ENCODE measurements at places on chromosomes 4 and X.

DNA sequence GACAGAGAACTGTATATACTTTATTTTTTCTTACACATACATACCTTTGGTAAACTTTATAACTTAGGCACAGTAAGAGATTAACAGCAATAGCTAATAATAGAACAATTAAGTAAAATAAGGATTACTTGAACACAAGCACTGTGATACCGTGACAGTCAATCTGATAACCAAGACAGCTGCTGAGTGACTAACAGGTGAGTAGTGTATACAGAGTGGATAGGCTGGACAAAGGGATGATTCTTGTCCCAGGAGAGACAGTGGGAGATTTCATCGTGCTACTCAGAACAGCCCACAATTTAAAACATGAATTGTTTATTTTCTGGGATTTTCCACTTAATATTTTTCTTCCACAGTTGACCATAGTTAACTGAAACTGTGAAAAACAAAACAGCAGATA is 411.8 kb downstream of the PPP1R2C start:
- DNase-seq, result no peak

GRCh38 chr4:155342142-155342541 is 34.6 kb downstream of the MAP9 start:
- DNase-seq, result no peak

DNA sequence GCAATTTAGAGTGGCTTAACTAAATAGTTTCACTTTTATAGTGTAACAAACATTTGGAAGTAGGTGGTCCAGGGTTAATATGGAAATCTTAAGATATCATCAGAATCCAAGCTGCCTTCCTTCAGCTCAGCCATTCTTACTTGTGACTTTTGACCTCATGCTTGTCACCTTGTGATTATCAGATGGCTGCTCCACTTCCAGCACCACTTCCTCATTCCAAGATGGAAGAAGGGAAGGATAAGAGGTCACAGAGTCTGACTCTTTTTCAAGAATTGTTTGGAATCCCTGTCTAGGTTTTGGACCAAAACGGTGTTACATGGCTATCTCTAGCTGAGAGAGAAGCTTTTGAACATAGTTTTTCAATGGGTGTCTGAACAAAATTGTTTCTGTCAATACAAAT is 39.9 kb downstream of the MTTP start:
- DNase-seq, result no peak

GRCh38 chrX:75113664-75114063 is 42.4 kb downstream of the ABCB7 start:
- no peak for DNase-seq

- DNase-seq, result no peak
Observed at GRCh38 chrX:139801397-139801813, 93.4 kb upstream of the MCF2 start.

DNA sequence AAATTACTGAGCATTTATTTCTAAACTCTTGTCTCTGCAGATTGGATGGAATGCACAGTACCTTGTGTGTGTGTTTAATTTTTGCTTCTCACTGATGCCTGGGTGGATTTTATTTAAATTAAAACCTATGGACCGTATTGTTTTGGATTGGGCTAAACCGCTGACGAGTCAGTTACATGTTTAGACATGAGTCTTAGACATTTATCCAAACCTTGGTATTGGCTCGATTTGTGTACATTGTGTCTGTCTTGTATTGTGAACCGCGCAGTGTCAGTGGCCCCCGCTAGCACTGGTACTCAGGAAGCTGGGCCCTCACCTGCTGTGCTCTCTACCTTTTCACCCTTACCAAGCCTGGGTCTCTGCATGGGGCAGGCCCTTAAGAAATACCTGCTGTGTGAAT is 40.8 kb upstream of the TADA2B start:
- no peak for DNase-seq

- DNase-seq, result no peak
Observed at GRCh38 chr4:1567519-1567807, 116.7 kb downstream of the FAM53A start.

DNA sequence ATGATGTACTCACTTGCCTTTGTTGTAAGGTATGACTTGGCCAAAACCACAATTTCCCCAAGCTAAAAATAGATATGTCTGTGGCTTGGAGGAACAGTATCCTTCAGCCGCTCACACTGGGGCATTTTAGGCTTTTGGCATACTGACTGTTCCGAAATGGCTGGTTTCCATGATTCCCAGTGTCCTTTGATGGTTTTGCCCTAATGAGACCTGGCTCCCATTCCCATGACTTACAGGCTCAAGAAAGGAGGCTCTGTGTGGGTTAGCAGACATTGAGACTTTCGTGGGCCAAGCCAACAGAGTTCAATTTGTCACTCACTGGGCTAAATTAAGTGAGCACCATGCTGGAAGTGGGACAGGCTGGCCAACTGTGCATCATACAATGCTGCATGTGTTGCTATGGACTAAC is 150.6 kb downstream of the CEP135 start:
- no peak for DNase-seq

GRCh38 chrX:126509923-126510322 is 42.7 kb downstream of the DCAF12L1 start:
- DNase-seq, result no peak

DNA sequence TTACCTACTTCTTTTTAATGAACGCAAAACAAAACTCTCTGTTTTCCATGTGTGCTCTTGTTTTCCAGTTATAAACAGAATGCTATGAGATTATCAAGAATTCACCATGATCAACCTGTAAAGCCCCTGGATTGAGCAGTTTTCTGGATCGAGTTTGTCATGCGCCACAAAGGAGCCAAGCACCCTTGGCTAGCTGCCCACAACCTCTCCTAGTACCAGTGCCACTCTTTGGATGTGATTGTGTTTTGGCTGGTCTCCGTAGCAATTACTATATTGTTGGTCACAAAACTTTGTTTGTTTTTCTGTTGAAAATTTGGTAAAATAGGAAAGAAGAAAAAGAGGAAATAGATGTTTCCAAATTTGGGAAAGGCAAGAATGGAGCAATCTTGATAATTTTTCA is 51.1 kb downstream of the UGT2B7 start:
- DNase-seq, result no peak

- no peak for DNase-seq
Observed at GRCh38 chr4:168162604-168163003, 70.3 kb downstream of the ANXA10 start.
